ENCODE measurements at places on chromosomes 7 and 10. TPM values are rescaled to one million over a fixed set of nuclear protein-coding genes. Genes with fewer than 3 reads are reported as not detected.

GRCh38 chr10:97157578-97158095 lies 28.1 kb downstream of the SLIT1 start:
- DNase-seq: no peak

DNA sequence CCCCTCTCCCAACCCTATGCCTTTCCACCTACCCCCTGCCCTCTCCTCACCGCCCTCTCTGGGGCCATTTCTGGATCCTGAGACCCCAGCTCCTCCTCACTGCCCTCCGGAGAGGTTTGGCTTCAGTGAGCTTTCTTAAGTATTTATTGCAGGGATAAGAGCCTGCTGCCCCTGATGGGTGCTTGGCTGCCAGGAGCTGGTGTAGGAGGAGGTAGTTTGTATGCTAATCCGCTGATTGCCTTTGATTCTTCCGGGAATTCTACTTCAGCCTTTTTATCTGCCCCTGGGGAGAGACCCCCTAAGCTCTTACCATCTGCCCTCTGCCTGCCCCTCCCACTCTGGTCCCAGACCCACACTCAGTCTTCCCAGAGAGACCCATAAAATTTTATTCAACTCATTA lies 263.5 kb upstream of the PODXL start:
- no peak for DNase-seq

- no peak for DNase-seq
Observed at GRCh38 chr10:77012812-77013500, 624.7 kb downstream of the KCNMA1 start.

DNA sequence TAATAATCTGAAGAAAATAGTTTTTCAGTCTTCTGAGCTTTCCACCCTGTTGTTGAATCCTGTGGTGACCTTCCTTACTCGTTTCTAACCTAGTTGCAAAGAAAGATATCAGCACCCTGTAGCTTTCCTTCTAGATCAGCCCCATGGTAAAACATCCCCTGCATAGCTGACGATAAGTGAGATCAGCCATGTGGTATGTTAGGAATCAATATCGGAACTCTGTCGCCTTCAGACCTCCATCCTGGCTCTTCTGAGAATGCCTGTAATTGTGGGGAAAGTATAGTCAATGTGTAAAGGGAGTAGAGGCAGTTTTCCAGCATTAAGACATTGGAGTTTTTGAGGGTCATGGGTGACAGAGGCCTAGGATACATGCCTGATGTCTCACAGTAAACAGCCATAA lies 151.8 kb downstream of the LRRC4 start:
- DNase-seq: no peak

The MLXIPL gene
- 3.4 TPM for total RNA-seq

The CFAP70 gene
- total RNA-seq: 2.6 TPM

GRCh38 chr10:44971935-44972757 lies 6.5 kb downstream of the DEPP1 start:
- peak; percentile 61 for DNase-seq

The SEMA3A gene
- 4.4 TPM for total RNA-seq

GRCh38 chr10:90587081-90587491 lies 270.8 kb downstream of the HTR7 start:
- no peak for DNase-seq

The RPP38 gene
- total RNA-seq: 20.6 TPM

DNA sequence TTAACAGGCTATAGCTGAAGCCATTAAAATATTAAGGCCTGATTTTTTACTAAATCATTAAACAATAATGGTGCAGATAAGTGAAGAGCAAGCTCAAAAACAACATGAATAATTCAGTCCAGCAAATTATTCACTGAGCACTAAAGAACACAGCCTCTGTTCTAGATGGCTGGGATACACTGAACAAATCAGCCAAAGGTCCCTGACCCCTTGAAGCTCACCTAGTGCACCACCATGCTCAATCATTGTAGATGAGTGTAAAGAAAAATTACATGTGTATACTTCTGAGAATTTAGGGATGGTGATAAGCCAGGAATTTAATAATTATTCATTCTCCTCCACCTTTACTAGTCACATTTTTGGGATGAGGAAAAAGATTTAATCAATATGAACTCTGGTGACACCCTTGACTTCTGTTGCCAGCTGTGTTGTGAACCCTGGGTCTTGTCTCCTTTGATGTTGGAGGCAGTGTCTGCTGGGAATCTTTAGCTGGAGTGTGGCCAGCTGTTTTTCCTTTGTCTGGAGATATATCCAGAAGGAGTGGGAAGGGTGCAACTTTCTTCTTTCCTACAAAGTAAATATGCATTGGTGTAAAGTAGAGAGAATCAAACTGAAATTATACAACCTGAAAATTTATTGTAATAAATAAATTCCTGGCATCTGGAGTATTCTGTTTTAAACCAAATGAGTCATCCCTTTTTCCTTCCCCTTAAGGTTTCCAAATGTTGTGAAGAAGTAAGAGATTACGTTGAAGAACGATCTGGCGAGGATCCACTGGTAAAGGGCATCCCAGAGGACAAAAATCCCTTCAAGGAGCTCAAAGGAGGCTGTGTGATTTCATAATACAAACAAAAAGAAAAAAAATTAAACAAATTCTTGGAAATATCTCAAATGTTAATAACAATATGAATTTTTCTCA lies 4.0 kb downstream of the GNGT1 start:
- DNase-seq: no peak

- DNase-seq: no peak
Observed at GRCh38 chr10:7787150-7787856, 490 bp downstream of the KIN start.

DNA sequence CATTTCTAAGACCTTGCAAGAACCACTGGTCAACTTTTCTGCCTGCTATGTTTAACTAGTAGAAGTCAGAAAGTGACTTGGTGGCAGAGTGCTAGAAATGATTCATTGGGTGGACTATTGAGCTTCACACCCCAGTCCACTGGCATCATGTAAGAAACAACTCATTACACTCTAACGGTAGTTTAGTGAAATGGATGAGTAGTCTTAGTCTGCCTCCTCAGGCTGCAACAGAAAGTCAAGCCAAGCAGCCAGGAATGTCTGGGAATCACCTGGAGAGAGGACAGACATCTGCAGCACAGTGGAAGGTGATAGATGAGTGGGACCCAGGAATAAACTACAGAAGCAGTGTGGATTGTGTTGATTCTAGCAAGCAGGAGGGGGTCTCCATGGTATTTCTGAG lies 125.4 kb downstream of the AUTS2 start:
- DNase-seq: no peak

- no peak for DNase-seq
Observed at GRCh38 chr10:89792187-89792586, 90.8 kb downstream of the KIF20B start.

- no peak for DNase-seq
Observed at GRCh38 chr10:97612386-97612785, 20.9 kb downstream of the MORN4 start.

DNA sequence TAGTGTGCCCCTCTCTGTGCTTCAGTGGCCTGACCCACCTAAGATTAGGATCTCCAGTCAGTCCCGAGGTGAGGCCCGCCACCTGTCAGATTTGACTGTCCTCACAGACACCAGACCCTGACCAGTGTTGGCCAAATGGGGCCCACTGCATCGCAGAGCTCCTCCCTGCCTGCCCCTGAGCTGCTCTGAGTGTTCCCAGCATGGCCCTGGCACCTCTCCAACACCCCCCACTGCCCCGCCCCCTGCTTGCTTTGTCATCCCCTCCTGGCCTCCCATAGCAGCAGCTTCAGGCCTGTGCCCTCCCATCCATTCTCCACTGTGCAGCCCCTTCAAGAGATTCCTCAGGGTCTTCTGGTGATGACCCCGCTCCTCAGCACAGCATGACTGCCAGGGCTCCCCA lies 67.6 kb downstream of the C10orf120 start:
- DNase-seq: peak; percentile 65

DNA sequence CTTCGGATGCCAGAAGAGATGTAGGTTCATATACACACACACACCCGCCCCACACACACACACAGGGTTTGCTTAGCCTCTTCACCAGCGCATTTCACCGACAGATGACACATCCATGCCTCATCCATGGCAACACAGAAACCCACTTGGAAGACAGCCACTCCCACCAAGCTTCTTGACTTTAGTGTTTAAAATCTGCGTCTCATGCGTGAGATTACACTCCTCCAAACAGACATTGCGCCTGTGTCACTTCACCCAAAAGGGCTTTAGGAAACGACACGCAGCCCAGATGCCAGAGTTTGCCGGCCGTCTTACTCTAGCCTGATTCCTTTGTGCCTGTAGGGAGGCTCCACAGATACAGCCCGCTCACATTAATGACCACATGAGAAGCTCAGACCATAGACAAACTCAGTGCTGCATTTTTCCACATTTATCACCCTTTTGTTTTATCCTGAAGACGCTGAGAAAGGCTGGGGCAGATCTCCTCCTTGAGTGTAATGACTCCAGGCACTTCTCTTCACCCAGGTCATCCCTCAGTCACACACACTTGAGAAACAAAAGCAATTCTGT lies 73.8 kb downstream of the DIP2C start:
- no peak for DNase-seq

DNA sequence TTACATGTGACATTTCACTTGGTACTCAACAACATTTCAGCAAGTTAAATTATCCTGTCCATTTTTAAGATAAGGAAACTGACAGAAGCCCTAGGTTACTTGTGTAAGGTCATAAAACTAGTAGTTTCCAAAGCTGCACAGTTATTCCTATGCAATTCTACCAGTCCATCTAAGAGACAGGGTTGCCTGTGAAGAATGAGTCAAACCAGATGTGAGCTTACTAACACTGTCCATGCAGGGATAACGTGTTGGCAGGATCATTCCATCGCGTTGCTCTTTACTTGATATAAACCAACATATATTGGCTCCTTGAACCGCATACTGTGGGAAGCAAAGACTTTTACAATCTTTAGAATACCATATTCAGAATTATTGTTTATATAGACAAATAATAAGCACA lies 280.9 kb upstream of the HGF start:
- DNase-seq: no peak

The NPTX2 gene
- 8.3 TPM for total RNA-seq

- DNase-seq: no peak
Observed at GRCh38 chr7:82284936-82285519, 158.5 kb downstream of the CACNA2D1 start.

- DNase-seq: no peak
Observed at GRCh38 chr10:10956681-10957542, 60.8 kb upstream of the CELF2 start.

All from suprapubic skin (tissue), 4 donors.